Natural killer cell (primary cell): ENCODE measurements at places on chromosomes 3 and 15. TPM values are rescaled to one million over a fixed set of nuclear protein-coding genes. Genes with fewer than 3 reads are reported as not detected.

GRCh38 chr3:12705981-12706380, 42.1 kb upstream of the RAF1 start:
- no peak for DNase-seq

GRCh38 chr3:26484140-26484539, 138.4 kb upstream of the LRRC3B start:
- no peak for DNase-seq

DNA sequence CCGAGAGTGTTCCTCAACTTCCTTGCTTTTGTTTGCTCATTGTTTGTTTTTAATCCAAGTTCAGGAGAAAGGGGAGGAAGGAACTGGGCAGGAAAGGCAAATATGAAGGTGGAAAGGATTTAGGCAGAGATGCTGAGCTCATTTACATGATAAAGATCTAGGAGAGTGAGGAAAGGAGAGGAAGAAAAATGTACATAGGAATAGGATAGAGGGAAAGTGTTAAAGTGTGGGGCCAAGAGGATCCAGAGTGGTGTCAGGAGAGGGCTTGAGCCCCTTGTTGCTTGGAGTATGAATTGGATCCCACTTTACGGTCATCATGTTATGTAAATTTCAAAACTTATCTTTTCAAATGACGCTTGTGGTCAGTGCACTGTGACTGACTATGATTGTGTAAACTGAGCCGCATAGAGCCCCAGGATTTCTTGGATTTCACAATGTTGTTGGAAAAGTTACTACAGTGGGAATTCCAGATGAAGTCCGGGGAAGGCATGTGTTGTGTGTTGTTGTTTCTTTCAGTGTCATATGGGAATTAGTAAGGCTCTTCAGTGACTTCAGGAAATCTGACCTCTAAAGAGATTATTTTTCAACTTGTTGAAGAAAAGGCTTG, 15.0 kb upstream of the PLD1 start:
- no peak for DNase-seq

The HYAL1 gene
- total RNA-seq, result 1.2 TPM

The TM4SF4 gene
- total RNA-seq, result not detected
